ENCODE measurements at places on chromosomes 2 and 18.
A peak's percentile ranks its signal among the peaks of the same experiment; 100 is the strongest.

DNA sequence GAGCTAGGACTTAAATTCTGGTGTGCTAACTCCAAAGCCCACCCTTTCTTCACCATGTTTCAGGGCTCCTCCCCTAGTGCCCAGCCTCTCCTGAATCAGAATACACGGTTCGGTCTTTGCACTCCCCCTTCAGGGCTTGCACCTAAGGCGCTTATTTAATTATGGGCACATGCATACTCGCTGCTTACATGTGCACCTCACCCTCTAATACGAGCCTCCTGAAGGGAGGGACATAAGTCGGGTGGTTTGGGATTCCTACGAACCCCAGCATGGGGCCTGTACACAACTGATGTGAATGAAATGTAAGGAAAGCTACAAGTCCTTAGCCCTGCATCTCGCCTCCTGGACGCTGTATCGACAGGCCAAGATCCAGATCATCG, 435 bp downstream of the IFT172 start:
- DNase-seq = peak; percentile 33

GRCh38 chr2:11784747-11785610, 38.5 kb downstream of the LPIN1 start:
- DNase-seq = peak; percentile 46

- DNase-seq = peak; percentile 54
Measured at GRCh38 chr2:42214669-42215068, 45.5 kb downstream of the EML4 start.

GRCh38 chr2:46632349-46632748, 153.0 kb downstream of the TMEM247 start:
- DNase-seq = peak; percentile 84

- DNase-seq = peak; percentile 28
Measured at GRCh38 chr2:28155627-28156026, 237.0 kb upstream of the FOSL2 start.

DNA sequence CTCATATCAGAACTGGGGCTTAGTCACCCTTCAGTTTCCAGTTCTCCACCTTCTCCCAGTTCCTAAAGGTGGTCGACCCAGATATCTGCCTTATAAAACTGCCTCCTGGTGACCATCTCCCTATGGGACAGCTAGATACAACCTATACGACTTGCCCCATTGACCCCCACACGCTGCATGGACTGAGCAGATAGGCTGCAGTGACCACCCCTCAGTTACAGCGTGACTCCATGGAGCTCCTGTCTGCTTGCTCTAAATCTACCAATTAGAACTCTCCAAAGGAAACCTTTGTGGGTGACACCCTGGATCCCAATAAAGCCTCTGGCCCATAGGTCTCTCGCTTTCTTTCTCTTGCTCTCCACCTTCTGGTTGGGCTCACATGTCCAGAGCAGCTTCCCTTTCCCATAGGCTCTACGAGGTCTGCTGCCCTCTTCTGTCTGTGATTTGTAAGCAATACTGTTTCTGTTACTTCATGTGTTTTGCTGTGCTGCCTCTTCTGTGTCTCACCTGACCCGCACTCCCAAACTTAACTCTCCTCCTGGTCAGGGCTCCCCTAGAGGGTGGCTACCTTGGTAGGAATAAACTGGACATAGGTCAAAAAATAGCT, 971.3 kb upstream of the FAM98A start:
- DNase-seq = no peak

All from fibroblast of pulmonary artery (primary cell).